Spinal cord (tissue), 10 donors: ENCODE measurements at places on chromosomes 7 and 10.
A peak's percentile ranks its signal among the peaks of the same experiment; 100 is the strongest.

DNA sequence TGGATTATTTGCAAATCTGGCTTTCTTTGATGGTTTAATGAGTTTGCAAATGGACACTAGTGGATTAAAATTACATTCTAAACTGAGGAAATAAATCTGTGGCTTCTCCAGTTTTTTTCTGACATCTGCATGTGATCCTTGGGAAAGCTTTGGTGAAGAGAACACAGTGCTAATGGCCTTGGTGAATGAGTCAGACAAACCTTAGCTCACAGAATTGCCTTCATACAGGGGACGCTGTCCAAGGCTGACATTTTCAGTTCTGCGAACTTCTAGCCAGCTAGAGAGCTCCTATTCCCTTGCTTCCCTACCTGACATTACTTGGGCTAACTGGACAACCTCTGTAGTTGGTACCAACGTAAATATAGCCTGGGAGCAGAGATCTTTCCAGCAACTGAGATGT lies 21.2 kb downstream of the BMPER start:
- DNase-seq, result no peak

GRCh38 chr10:79088613-79089355 lies 20.0 kb downstream of the ZMIZ1 start:
- no peak for DNase-seq

DNA sequence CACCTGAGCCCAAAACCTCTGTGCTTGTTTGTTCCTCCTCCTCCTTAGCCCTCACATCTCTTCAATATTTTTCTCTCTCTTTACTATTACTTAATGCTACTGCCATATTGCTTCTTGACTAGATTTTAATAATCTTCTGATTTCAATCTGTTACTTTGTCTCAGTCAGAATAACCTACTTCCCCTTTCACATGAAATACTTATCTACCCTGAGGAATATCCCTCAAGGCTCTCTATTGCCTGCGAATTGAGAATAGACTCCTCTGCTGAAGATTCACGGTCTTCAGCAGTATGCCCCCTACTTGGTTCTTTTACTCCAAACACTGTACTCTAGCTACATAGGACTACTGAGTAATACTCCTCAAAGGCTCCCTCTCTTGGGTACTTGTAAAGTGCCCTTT lies 430.3 kb downstream of the AUTS2 start:
- no peak for DNase-seq

GRCh38 chr10:35268791-35269257 lies 67.5 kb upstream of the CCNY start:
- no peak for DNase-seq

GRCh38 chr10:14219411-14219810 lies 111.3 kb downstream of the FRMD4A start:
- DNase-seq, result no peak

- DNase-seq, result peak; percentile 49
Observed at GRCh38 chr7:108415821-108416536, 40.3 kb downstream of the NRCAM start.

- no peak for DNase-seq
Observed at GRCh38 chr10:133217800-133218589, 12.0 kb upstream of the UTF1 start.

DNA sequence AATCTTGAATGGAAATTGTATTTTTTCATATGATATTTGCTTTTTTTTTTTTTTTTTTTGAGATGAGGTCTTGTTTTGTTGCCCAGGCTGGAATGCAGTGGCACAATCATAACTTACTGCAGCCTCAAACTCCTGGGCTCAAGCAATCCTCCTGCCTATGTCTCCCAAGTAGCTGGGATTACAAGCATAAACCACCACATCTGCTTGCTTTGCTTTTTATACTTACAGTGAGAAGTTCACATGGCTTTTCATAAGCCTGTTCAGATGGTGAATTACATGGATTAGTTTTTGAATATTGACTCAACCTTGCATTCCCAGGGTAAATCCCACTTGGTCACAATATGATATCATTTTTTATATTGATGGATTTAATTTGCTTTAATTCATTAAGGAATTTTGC lies 22.0 kb downstream of the LRRD1 start:
- no peak for DNase-seq

DNA sequence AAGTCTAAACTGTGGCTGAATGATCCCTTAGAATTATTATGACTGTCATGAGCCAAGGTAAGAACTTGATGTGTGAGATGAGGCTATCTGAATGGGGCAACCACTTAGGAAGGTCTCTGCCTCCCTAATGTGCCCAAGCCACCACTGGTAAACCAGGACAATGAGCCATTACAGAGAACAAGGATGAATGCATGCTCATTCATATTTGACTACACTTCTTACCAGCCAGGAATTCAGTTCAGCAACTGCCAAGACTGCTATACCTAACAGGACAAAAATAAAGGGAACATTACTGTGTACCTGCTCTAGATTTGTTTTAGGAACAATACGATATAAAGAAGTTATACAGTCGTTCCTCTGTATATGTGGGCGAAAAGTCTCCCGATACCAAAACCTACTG lies 23.0 kb downstream of the MPP7 start:
- DNase-seq, result no peak

DNA sequence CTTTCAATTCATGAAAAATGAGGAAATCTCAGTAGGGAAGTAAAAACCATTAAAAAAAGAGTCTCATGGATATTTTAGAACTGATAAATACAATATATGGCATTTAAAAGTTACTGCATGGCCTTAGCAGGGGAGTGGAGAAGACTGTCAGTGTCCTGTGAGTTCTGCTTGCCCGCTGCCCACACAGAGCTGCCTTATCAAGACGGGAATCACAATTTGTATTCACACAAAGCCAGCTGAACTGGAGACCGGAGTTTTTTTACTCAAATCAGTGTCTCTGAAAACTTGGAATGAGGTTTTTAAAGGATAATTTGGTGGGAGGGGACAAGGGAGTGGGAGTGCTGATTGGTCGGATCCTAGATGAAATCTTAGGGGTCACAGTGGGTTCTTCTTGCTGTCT lies 17.1 kb downstream of the LANCL2 start:
- no peak for DNase-seq

DNA sequence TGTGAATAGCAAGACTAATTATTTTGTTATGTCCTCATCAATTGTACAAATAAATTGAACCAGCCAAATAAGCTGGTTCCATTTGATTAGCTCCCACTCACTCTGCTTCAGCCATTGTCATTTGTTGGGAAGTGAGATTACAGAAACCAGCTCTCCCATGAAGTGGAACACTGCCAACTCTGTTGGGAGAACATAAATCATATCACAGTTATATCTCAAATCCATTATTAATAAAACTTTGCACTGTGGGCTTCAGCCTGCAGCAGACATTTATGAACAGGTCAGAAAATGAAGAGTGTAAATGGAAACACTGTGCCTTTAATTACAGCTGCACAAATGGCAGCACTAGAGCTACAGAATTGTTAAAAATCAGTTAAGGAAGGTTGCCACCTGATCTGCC lies 46.7 kb upstream of the TEX47 start:
- no peak for DNase-seq

DNA sequence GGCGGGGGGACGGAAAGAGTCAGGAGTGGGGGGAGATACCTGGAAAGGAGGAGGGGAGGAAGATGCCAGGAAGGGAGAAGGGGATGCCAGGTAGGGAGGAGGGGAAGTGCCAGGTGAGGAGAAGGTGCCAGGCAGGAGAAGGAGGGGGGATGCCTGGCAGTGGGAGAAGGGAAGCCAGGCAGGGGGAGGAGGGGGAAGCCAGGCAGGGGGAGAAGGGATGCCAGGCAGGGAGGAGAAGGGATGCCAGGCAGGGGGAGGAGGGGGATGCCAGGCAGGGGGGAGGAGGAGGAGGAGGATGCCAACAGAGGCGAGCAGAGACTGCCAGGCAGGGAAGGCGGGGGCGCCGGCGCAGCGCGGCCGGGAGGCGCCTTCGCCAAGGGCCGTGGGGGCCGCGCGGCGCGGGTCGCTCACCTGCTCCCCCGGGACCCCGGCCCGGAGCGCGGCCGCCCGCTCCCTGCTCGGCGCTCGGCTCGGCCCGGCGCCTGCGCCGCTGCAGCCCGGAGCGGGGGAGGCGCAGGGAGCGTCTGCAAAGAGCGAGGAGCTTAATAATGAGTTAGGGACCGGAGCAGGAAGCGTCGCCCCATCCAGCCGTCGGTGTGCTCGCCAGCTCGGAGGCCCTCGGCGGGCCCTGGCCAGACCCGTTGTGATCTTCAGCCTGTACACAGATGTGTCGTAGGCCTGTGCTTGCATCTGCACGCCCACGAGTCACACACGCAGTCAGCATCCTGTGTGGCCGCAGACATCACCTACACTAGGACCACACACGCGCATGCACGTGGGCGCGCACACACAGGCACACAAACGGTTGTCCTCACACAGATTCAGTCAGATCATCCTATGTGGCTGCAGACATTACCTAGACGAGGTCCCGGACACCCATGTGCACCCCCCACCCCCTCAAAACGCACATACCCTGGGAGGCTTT lies 28.4 kb upstream of the SMARCD3 start:
- peak; percentile 76 for DNase-seq

DNA sequence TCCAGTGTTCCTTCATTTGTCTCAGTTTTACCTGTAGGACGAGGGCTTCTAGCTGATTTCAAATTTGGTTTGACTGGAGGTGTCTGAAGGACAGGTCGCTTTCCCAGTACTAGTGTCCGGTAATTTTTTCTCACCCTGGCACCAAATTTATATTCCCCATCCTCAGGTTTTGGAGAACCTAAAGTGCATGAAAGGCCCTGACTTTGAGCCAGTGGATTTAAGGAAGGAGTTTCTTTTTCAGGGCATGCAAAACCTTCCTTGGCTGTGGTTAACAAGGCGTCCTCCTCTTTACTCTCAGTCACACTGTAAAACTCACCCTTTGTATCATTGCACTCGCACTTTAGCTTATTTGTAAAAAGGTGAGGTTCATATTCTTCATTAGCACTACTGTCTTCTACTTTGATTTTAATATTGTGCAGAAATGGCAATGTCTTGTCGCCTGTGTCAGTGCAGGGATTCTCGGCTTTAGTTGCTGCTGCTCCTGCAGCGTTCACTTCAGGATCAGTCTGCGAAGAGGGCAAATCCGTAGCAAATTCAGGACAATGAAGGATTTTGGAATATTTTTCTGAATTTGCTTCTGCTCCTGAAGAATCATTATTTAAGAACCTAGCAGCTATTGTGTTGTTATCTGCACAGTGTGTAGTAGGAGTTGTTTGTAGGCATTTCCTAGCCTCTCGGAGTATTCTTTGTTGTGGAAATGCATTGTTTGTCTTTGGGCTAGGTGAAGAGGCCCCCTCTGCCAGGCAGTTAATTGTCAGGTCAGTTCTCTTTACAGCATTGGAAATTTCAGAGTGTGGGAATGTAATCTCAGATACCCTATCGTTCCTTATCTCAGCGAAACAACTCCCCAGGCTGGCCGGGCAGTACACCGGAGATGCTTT lies 9.9 kb downstream of the SKIDA1 start:
- no peak for DNase-seq

DNA sequence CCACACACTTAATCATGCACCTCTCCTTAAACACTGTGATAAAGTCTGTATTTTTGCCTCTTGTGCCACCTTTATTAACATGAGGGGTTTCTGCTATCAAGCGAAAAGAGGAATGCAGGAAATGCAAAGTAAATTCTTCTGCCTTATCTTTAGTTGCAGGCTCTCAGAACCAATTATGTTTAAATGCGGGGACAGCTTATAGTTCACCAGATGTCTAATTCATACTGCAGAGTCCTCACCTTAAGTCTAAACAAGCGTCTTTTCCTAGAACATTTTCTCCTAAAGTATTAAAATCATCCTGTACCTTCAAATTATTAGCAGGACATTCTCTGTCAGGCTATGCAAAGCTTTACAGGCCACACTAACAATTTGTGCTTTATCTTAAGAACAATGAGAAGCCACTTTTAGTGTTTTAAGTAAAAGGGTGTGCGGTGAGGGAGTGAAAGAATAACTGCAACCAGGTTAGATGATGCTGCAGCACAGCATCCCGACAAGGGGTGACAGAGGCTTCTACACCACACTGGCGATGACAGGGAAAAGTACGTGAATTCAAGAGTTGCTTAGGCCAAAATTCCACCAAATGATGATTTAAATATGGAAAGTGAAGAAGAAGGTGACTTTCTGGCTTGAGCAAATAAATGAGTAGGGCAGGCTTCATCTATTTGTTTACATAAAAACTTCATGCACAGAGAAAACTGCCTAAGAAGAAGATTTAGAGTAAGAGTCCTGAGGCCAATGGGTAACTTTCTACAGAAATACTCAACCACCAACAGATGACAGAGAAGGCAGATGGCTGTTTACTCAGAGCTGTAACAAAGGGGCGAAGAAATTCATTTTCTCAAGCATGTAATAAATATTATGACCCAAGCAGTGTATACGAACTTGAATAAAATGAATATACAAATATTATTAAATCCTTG lies 36.0 kb downstream of the EZH2 start:
- no peak for DNase-seq

DNA sequence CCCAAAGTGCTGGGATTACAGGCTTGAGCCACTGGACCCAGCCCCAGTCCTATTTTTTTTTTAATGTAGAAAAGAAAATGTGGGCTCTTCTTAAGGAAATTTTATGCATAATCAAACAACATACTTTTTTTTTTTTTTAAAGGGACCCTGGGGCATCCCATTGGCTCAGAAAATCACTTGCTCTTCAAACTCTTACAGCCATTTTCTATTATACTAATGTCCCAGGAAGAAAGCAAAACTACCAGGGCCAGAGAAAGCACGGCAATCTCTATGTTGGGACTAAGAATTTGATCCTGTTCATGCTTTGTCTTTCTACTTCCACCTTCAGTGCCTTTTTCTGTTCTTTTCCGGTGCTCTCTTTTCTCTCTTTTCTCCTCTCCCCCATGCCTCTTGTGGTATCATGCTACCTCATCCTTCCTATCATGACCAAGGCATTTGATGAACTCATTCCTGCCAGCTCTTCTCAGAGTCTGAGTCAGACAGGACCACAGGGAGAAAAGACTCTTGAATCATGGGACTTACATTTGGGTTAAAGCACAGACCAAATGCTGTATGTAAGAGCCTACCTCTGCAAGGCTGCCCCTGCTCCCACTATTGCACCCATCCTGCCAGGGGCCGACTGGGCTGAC lies 76.4 kb upstream of the CCNY start:
- no peak for DNase-seq

- DNase-seq, result no peak
Observed at GRCh38 chr10:80647173-80647833, 109.6 kb downstream of the SH2D4B start.

DNA sequence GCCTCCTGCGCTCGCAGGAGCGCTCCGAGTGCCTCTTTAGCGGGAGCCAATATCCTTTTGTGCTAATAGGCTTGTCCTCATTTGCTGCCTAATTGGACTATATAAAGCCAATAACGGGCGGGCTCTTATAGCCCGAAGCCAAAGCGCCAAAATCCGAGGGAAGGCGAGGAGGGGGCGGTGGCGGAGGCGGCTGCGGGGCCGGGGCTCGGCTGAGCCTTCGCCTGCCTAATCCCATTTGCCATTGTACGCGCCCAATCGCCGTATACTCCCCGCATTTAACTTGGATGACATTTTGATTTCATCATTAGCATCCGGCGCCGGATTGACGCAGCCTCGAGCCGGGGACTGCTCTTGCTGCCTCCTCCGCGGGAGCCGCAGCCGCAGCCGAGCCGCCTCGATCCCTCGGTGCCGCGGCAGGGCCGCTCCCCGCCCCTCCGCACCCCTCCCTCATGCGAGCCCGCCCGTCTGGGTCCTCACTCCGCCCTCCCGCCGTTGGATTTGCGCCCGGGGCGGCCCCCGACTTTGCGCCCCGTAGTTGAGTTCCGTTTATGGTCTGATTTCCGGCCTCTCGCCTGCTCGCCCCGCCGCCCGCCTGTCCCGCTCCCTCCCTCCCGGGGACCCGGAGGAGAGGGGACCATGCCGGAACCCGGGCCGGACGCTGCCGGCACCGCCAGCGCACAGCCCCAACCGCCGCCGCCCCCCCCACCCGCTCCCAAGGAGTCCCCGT lies at the start of gene HMX3:
Gene HMX3, plus strand, starts transcription at position 556 of the 727 bp plus-strand sequence. Its CDS starts 81 bp downstream, at position 637.
- DNase-seq, result peak; percentile 57

GRCh38 chr10:30185916-30186315 lies 126.5 kb upstream of the JCAD start:
- DNase-seq, result no peak
